H1 (cell line): ENCODE measurements at places on chromosomes 2 and 18.

DNA sequence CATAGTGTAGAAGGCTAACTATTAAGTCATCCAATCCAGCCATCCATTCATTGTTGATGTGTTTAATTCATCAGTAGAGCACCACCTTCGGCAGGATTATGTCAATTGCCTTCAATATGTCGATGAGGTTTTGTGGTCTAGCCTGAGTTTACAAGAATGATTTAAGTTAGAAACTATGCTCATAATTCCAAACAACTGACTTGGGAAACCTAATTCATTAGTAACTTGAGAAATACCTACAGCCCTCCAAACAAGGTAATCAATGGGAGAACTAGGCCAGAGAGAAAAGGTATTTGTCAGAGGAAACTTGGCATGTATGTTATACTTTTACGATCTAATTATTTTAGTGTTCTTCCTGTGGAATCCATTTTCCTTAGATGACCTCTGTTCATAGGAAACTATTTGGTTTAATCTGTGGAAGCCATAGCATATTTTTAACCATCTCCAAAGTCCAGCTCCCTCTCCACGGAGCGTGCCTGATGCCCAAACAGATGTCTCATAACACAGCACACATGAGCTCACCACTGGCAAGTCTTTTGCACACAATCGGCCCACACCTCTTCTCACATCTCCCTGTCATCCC is 148.5 kb downstream of the GFPT1 start:
- DNase-seq: no peak

DNA sequence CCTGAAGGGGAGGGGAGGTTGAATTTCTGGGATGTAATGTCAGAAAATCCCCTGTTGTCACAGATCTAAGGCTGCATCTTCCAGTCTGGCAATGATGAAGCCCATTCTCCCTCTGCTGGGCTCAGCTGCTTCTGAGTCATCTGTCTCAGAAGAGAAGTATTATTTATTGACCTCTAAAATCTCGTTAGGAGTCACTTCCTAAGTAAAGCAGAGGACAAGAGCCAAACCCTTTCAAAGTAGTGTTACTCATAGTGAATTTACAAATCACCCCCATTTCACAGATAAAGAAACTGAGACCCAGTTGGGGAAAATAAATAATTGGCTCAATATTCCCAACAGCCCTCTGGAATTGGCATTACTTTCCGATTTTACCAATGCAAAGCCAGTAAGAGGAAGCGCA is 167.3 kb upstream of the SKOR2 start:
- no peak for DNase-seq

DNA sequence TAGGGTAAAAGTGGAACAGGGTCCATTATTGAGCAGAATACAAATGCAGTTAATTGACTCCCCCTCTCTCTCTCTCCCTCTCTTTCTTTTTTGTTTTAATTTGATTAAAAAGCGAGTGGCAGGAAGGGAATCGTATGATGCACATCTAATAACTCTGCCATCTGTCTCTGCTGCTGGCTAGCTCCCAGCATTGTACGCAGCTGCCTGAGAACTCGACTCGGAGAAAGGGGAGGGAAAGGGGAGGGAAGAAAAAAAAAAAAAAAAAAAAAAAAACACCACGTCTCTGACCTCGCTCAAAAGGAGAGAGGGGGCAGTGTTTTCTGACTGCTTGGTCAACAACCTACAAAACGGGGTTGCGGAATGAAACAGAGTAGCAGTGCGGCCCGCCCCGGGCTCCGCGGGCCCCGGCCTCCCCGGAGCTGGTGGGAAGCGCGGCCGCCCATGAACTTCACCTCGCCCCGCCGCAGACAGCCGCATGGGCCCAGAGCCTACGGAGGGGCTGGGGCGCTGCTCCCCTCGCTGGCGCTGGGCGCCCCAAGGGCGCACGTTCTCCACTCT is 265.7 kb downstream of the TCF4 start:
- DNase-seq: peak; percentile 77

DNA sequence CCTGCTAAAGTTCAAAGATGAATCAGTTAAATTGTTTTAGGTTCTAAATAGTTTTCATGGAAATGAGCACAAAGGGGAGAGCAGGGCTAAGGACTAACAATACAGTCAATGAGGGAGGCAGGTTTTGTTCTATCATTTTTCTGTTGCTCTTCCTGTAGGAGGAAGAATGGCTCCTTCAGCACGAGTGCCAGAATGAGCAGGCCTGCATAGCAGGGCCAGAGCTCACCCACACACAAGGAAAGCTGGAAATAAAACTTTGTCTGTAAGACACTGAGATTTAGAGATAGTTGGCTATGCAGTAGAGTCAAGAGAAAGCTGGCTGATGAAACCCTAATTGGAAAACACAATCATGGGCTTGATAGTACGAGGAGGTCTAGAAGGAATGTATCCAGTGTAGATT is 313.3 kb downstream of the MBD2 start:
- no peak for DNase-seq

GRCh38 chr18:27845897-27846296 is 331.0 kb downstream of the CDH2 start:
- no peak for DNase-seq

GRCh38 chr2:37982147-37982582 is 57.1 kb downstream of the RMDN2 start:
- DNase-seq: no peak

- DNase-seq: no peak
These were observed 11.5 kb downstream of the GEN1 start for GRCh38 chr2:17765398-17765797.

- no peak for DNase-seq
These were observed 231.7 kb upstream of the HS6ST1 start for GRCh38 chr2:128550389-128550788.

- DNase-seq: peak; percentile 72
These were observed 866 bp downstream of the CRIM1 start for GRCh38 chr2:36356298-36356989.

GRCh38 chr2:233775414-233775813 is 2.7 kb upstream of the MROH2A start:
- DNase-seq: no peak
